ENCODE measurements at places on chromosomes 4 and X. TPM values are rescaled to one million over a fixed set of nuclear protein-coding genes. Genes with fewer than 3 reads are reported as not detected.

DNA sequence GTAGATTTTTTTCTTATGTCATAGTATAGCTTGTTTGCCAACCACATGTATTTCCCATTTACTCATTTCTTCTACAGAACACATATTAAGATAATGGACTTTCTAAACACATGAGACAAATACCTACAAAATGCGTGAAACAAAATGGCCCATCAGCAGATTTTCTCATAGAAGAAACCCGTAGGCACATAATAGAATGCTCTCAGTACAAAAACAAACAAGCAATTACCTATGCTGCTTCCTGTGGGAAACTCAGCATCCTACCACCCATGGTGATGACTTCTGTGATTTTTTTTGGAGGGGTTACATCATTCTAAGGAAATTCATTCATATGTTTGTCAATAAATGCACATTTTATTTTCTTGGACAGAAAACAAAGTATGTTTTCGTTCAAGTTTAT is 343.6 kb downstream of the SPRY1 start:
- no peak for DNase-seq

GRCh38 chr4:20109391-20109790 is 142.3 kb upstream of the SLIT2 start:
- DNase-seq, result no peak

DNA sequence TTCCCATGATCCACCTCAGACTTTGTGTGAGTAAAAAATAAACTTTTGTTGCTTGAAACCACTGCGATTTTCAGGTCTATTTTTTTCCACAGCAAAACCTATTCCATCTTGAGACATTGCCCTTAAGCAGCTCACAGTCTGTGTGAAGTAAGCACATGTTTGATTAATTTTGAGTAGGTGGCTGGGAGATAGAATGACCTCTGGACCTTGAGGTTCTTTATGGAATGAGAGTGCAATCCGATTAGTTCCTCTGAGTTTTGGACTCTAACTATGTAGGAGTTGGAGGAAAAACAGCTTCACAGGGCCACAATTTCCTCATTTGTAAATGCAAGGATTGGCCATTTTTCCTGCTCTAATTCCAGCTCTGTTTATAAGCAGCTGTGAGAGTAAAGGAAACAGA is 234.1 kb upstream of the IGFBP7 start:
- DNase-seq, result no peak

DNA sequence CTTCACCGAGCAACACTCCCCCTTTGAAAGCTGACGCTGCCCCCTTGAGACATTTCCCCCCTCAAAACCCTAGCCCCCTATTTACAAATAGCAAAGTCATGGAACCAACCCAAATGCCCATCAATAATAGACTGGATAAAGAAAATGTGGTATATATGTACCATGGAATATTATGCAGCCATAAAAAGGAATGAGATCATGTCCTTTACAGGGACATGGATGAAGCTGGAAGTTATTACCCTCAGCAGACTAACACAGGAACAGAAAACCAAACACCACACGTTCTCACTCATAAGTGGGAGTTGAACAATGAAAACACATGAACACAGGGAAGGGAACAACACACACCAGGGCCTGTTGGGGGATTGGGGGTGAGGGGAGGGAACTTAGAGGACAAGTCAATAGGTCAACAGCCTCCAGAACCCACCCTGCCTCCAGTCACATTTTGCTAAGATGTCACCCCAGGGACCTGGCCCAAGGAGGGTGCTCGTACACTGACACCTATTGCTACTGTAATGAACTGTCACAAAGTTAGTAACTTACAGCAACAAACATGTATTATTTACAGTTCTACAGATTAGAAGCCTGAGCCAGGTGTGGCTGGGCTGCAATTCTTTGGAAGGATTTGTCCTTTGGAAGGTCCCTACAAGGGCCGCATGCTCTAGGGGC is 20.6 kb downstream of the SCD5 start:
- no peak for DNase-seq

- DNase-seq, result no peak
Measured at GRCh38 chr4:17924189-17924588, 97.4 kb downstream of the LCORL start.

- DNase-seq, result no peak
Measured at GRCh38 chrX:103550415-103551051, 31.2 kb upstream of the RAB40A start.

DNA sequence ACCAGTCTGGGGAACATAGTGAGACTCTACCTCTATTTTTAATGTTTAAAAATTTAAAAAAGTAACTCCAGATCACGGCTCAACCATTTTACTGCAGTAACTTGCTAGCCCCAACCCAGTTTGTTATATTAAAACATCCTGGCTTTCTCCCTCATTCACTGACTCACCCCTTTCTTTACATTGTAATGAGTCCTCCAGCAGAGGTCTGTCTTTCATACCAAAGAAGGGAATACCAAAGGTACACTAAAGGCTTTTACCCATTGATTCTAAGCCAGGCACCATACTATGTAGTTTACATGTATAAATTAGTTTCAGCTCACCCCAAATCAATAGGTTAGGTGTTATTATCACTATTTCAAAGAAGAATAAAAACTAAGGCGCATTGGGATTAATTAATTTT is 286.9 kb downstream of the PACRGL start:
- no peak for DNase-seq

- no peak for DNase-seq
Measured at GRCh38 chrX:68835104-68835442, 6.3 kb downstream of the EFNB1 start.

DNA sequence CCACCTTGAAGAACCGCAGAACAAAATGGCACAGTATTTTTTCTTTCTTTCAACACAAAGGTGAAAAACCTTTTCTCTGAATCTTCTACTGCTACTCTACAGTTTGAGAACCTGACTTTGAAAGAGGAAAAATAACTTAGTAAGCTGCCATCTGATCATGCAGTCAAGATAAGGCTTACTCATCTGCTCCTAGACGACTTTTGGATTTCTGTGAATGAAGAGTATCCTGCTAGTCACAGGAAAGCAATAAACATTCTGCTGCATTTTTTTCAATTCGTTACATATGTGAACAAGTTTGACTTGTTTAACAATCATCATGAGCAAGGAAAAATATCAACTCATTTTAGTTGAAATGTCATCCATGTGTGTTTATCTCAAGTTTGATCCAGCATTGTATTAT is 25.2 kb downstream of the TIGD2 start:
- no peak for DNase-seq

GRCh38 chr4:150259861-150260567 is 181.8 kb downstream of the DCLK2 start:
- DNase-seq, result peak; percentile 83

GRCh38 chr4:96205143-96205936 is 365.4 kb downstream of the PDHA2 start:
- DNase-seq, result no peak

DNA sequence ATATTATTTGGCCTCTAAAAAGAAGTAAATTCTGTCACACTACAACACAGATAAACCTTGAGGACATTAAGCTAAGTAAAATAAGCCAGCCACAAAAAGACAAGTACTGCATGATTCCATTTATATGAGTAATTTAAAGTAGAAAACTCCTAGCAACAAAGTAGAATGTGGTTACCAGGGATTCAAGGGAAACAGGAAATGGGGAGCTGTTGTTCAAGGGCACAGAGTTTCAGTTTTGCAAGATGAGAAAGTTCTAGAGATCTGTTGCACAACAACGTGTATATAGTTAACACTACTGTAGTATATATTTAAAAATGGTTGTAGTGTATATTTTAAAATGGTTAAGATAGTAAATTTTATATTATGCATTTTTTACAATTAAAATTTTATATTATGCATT is 25.4 kb downstream of the SEC31A start:
- DNase-seq, result no peak

GRCh38 chr4:27084685-27085361 is 224.2 kb downstream of the STIM2 start:
- DNase-seq, result no peak

GRCh38 chr4:147599769-147600168 is 17.4 kb upstream of the TMEM184C start:
- peak; percentile 45 for DNase-seq

DNA sequence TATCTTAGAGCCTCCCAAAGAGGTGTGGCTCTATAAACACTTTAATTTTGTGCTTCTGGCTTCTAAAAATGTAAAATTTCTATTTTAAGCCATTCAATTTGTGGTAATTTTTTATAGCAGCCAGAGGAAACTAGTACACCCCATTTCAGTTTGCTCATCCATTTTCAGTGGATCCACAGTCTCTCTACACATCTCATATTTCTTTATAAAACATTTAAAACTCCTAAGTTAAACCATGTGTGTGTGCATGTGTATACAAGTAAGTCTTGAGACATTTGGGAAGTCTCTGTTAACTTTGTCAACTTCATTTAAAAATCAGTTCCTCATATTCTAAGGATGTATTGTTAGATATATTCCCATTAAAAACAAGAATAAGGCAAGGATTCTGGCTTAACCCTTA is 273.2 kb downstream of the IL15 start:
- no peak for DNase-seq

- DNase-seq, result no peak
Measured at GRCh38 chr4:8544282-8544681, 35.9 kb upstream of the GPR78 start.

- no peak for DNase-seq
Measured at GRCh38 chr4:48503233-48504025, 13.4 kb downstream of the ZAR1 start.

- no peak for DNase-seq
Measured at GRCh38 chr4:146488495-146489174, 33.1 kb downstream of the SLC10A7 start.

- DNase-seq, result no peak
Measured at GRCh38 chr4:55725057-55725456, 89.0 kb upstream of the NMU start.

GRCh38 chrX:42524379-42524778 is 253.6 kb downstream of the PPP1R2C start:
- DNase-seq, result no peak

Gene ERCC6L
- total RNA-seq, result not detected

Gene METAP1
- total RNA-seq, result 50.4 TPM

Gene SYTL5
- not detected for total RNA-seq

Gene GPC4
- total RNA-seq, result 79.7 TPM
